ENCODE measurements at places on chromosomes 1 and 21. TPM values are rescaled to one million over a fixed set of nuclear protein-coding genes. Genes with fewer than 3 reads are reported as not detected.

PRUNE1 gene
- total RNA-seq = 21.4 TPM

GRCh38 chr21:45407629-45408247 lies 2.8 kb downstream of the COL18A1 start:
- DNase-seq = no peak

OR2T29 gene
- not detected for total RNA-seq

C1orf87 gene
- 7.4 TPM for total RNA-seq
